Anterior cingulate cortex (tissue), 58 donors: ENCODE measurements at places on chromosomes 6 and 20.

- no peak for DNase-seq
Measured at GRCh38 chr6:144416244-144416643, 131.1 kb downstream of the UTRN start.

- DNase-seq, result no peak
Measured at GRCh38 chr20:10654250-10654610, 19.6 kb downstream of the JAG1 start.

- no peak for DNase-seq
Measured at GRCh38 chr6:26223228-26223627, 136.0 kb downstream of the HFE start.

- DNase-seq, result no peak
Measured at GRCh38 chr6:21046276-21046675, 512.0 kb downstream of the CDKAL1 start.

DNA sequence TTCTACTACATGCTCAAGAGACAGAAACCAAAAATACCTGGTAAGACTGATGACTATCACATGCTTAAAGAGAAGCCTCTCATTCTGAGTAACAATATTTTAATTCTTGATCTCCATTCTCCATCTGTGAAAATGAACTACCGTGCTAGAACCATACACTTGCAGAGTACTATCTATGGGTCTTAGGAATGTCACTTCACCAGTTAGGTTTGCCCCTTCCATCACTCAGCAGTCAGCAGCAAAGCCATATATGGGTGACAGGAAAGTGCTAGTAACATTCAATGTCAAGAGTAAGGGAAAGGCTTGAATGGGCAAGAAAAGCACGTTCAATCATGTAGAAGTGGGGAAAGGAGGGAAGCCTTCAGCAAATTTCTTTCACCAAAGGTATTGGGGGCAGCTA, 2.3 kb downstream of the DNAAF9 start:
- DNase-seq, result no peak

- DNase-seq, result no peak
Measured at GRCh38 chr20:63372971-63373885, 12.1 kb upstream of the CHRNA4 start.

GRCh38 chr6:21914121-21914973, 320.8 kb downstream of the SOX4 start:
- no peak for DNase-seq

- DNase-seq, result peak; percentile 44
Measured at GRCh38 chr20:3786126-3786484, 435 bp downstream of the CENPB start.

DNA sequence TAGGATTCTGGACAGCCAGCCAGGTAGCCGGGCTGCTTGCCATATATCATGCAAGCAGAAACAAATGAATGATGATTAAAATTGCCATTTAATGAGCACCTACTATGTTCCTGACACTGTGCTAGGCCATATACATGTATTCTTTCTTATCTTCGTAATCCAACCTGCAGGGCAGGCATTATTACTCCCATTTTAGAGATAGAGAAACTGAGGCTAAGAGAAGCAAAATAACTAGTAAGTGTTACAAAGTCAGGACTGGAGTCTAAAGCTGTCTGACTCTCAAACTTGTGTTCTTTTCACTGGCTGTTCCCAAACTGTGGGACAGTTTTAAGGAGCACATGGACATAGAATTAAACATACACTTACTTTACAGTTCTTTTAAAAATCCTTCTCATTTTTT, 2.0 kb downstream of the CD40 start:
- DNase-seq, result no peak

DNA sequence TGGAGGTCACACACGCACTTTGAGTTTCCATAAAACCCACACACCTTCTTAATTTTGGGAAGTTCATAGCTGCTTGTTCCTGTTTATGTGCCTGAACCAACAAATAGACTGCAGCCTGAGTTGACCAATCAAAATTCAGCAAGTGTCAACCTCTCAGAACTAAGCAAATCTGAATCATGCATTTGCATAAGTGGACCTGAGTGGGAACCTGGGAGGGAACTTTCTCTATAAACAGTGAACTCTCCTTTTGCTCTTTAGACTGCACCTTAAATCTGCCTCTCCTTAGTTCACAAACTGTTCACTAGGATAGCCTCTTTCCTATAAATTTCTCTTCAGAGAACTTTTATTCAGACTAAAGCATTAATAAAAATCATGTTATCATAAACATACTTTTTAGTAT, 37.9 kb downstream of the SLC17A1 start:
- no peak for DNase-seq

DNA sequence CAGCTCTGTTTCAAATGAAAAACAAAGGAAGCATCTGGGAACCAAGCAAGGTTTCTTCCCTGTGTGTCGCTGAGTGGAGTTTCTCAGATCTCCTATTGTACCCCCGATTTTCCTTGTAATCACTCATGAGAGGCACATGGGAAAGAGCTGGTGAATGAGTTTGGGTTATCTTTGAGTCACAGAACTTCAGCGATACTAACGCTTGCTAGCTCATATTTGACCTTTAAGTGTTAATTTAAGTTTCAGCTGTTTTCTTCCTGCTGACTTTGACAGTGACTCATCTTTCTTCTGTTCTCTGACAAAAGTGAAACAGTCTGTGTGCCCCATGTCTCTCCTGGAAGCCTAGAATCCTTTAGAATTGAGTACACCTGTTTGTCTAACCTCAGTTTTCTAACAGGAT, 261.1 kb upstream of the RGS17 start:
- no peak for DNase-seq

GRCh38 chr6:102641426-102641825, 1247.9 kb downstream of the GRIK2 start:
- DNase-seq, result no peak

- DNase-seq, result no peak
Measured at GRCh38 chr6:108134213-108134970, 31.4 kb upstream of the NR2E1 start.

DNA sequence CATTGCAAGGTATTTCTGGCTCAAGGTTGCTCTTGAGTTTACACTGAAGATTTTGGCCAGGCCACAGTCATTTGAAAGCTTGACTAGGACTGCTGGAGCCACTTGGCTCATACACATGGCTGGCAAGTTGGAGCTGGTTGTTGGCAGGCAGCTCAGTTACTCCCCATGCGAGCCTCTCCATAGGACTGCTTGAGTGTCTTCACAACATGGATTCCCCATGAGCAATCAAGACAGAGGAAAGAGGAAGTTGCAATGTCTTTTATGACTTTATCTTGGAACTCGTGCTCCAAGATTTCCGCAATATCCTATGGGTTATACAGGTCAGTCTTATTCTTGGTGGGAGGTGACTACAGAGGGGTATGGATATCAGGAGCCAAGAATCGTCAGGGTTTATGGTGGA, 1.4 kb upstream of the MANBAL start:
- no peak for DNase-seq

DNA sequence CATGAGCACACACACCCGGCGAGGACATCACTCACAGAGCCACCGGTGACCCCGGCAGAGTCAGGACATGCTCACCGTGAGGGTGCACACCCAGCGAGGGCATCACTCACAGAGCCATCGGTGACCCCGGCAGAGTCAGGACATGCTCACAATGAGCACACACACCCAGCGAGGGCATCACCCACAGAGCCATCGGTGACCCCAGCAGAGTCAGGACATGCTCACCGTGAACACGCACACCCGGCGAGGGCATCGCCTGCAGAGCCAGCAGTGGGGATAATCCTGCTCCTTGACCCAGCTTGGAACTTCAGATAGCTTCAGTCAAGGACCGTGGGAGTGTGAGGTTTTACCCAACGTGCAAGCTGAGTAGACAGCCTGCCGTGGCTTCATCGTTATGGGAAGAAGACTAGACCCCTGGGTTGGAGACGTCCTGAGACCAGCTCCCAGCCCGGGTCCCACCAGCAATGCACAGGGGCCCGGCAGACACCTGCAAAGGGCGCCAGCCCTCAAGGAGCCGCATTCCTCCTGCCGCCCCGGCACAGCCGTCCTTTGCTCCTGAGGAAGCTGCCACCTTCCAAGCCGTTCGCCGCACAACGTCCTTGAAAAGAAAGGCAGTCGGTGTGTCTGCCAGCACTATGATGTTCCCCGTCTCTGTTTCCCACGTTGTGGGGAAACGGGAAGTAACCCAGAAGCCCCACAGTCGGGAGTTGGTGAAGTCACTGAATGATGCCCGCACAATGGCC, 192.3 kb downstream of the DLL1 start:
- no peak for DNase-seq

GRCh38 chr6:81731814-81732213, 20.7 kb downstream of the TENT5A start:
- DNase-seq, result no peak

DNA sequence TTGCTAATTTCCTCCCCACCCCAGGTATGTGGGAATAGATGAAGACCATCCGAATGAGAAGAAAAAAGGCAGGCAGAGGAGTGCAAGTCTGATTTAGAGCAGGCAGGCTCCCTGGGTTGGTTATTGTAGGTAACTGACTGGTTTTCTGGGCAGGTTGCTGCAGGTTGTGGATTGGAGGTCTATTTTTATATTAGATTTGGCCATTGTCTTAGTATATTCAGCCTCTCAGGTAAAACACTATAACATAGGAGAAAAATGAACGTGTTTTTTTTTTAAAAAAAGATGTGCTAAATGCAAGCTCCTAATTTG, 492 bp upstream of the TBC1D7 start:
- no peak for DNase-seq

GRCh38 chr20:54382419-54382818, 93.0 kb upstream of the DOK5 start:
- no peak for DNase-seq

DNA sequence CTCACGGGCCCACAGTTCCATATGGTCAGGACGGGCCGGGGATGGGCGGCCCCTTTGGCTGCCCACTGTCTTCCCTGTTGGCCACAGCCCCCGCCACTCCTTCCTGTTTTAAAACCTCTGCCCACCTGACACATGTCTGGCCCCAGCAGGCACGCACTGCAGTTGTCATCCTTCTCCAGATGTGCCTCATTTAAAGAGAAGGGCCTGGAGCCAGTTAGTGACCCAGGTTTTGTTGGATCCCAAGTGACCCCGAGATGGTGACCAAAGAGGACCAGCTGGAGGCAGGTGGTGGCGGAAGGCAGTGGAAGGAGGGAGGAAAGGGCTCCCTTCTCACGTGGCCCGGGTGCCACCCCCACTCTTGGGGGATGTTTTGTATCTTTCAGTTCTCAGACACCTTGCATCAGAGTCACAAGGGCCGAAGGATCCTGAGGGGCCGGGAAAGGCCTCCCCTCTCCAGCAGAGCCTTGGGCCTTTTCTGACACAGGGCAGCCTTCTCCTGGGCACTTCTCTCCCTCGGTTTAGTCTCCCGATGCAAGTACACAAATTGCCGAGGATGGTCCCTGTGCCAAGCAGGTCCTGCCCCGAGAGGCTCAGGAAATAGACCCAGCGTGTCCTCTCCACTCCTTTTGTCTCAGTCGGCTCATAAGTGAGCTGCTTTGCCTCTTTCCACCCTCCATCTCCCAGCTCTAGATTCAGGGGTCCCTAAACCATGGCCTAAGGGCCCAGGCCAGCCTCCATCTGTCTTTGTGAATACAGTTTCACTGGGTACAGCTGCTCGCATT, 117.6 kb downstream of the SULF2 start:
- DNase-seq, result no peak

GRCh38 chr6:165732696-165733488, 69.9 kb upstream of the PDE10A start:
- DNase-seq, result no peak

- peak; percentile 39 for DNase-seq
Measured at GRCh38 chr20:39264506-39265172, 302.5 kb downstream of the DHX35 start.
